ENCODE measurements at places on chromosomes 4 and X.

GRCh38 chr4:11805842-11806241, 377.1 kb upstream of the HS3ST1 start:
- no peak for DNase-seq

DNA sequence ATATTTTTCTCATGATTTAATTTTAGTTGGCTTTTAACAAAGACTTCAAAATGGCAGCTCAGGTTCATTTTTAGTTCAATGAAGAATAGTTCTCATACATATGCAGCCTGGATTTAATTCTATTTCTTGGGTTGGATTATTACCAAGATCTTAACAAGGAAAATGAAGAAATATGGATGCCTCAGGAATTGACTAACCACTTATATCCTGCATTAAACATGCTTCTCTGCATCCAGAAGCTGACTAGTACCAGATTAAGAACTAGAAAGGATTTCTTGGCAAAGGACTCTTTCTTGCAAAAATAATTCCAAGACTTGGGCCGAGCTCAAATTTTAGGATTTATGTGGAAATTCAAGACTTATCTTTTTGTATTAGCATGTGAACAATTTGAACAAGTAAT, 5.6 kb upstream of the KLHL2 start:
- no peak for DNase-seq

DNA sequence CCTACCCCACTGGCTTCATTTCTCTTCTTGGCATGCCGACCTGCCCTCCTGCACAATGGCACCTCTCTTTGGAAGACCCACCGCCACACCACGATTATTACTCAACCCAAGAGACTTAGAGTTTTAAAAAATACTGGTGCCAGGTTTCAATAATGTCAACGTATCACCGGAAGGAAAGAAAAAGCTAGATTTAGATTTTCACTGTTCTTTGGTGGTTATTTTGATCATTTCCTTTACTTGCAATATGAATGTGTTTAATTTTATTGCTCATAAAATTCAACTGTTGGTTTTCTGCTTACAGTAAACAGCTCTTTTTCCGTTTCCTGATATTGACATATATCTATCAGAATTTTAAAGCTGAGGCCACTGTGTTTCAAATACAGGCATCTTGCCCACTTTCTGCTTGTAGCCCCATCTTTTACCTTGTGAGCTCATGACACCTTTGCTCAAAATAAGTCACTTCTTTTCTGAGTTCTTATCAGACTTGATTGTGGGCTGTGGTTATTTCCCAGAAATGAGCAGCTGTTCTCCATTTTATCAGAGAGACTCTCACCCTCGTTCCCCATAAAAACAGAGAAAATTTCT, 439.1 kb downstream of the INPP4B start:
- no peak for DNase-seq

- DNase-seq: no peak
Observed at GRCh38 chr4:82293304-82293703, 80.5 kb downstream of the HNRNPD start.

- DNase-seq: no peak
Observed at GRCh38 chrX:68186552-68187262, 246.6 kb downstream of the OPHN1 start.

- DNase-seq: peak; percentile 89
Observed at GRCh38 chr4:86594559-86595425, 677 bp downstream of the PTPN13 start.

GRCh38 chrX:54921427-54922021, 900 bp downstream of the TRO start:
- peak; percentile 56 for DNase-seq

DNA sequence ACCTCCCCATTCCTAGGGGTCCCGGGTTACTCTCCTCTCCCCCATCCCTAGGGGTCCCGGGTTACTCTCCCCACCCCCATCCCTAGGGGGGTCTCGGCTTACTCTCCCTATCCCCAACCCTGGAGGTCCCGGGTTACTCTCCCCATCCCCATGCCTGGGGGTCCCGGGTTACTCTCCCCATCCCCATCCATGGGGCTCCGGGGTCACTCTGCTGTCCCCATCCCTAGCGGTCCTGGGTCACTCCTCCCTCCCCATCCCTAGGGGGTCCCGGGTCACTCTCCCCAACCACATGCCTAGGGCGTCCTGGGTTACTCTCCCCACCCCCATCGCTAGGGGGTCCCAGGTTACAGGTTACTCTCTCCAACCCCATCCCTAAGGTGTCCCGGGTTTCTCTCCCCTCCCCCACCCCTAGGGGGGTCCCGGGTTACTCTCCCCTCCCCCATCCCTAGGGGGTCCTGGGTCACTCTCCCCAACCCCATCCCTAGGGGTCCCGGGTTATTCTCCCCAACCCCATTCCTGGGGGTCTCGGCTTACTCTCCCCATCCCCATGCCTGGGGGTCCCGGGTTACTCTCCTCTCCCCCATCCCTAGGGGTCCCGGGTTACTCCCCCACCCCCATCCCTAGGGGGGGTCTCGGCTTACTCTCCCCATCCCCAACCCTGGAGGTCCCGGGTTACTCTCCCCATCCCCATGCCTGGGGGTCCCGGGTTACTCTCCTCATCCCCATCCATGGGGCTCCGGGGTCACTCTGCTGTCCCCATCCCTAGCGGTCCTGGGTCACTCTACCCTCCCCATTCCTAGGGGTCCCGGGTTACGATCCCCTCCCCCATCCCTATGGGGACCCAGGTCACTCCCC, 821 bp downstream of the ASMTL start:
- DNase-seq: no peak

GRCh38 chrX:100880368-100880767, 6.2 kb upstream of the NOX1 start:
- DNase-seq: no peak

GRCh38 chr4:158580064-158580463, 58.4 kb downstream of the RXFP1 start:
- no peak for DNase-seq

DNA sequence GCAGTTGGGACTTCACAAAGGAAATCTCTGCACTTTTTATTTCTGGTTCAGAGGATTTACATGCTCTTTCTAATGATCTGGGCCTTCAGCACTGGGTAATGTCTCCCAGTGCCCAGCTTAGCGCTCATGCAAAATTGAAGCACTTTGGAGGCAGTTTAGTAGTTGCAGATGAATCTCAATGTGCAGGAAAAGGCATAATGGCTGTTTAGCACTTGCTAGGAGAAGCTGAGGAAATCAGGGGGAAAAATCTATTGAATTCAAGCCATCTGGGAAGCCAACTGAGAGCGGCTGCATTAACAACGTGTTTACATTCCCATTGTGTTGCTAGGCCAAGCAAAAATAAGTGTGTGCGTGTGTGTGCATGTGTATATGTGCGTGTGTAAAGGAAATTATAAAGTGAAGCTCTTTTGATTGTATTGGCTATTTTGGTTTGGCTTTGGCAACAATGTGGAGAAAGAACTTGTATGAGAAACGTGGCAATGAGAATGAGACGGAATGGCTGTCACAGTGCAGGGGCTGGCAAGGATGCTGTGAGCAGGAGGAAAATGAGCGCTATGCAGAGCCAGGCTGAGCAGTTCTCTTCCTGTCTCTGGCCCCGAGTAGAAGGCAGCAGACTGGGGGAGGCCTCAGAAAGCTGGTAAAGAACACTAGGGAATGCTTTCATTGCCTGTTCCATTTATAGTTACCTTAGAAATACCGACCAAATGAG, 231.5 kb downstream of the UNC5C start:
- DNase-seq: no peak

GRCh38 chr4:152996111-152996571, 60.0 kb downstream of the FHDC1 start:
- DNase-seq: no peak

GRCh38 chr4:124019749-124020549, 623.4 kb downstream of the SPRY1 start:
- DNase-seq: no peak

- DNase-seq: no peak
Observed at GRCh38 chrX:109372291-109372690, 109.6 kb downstream of the GUCY2F start.

DNA sequence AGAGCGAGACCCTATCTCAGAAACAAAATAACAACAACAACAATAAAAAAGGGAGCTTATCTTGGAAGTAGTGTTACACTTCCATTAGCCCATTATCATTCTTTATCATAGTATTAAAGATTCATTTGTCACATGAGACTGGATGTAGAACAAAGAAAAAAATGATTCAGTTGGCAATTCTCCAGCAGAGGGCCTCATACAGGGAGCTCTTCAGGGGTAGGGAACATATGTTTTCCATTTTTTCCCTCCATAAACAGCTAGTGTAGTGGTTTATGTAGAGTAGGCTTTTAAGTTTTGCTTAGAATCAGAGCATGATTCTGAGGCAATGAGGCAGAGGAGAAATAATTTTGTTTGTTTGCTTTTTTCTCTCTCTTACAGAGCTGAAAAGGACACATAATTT, 5.8 kb downstream of the CPE start:
- no peak for DNase-seq

- no peak for DNase-seq
Observed at GRCh38 chr4:1515763-1516162, 109.5 kb upstream of the NKX1-1 start.

- no peak for DNase-seq
Observed at GRCh38 chr4:79864500-79865200, 208.4 kb downstream of the ANTXR2 start.

DNA sequence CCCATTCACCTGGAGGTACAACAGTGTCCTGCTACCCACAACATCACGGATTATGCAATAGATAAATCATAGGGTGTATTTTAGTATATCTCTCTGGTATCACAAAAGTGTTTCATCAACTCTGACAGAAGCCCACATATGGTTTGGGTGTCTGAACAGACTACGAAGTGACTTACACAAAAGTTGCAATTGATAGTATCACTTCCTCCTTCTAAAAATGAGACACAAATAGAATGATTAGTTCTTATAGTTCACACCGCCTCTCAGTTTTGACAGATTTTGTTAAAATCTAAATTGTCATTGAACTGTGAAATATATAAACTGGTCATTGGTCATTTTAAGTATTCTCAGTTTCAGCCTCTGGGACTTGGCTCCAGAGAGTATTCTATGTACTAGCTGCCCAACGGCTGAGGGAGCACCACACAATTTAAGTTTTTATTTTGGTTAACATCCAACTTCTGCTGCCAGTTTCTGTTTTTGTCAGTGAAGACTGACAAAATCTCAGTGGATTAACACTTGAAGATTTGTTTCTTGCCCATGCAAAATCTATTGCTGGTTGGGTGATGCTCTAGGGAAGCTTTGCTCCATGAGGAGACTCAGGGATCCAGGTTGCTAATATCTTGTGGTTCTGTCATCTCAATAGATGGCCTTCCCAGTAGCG, 113.8 kb upstream of the PUDP start:
- no peak for DNase-seq

GRCh38 chr4:8655411-8656184, 63.0 kb downstream of the CPZ start:
- DNase-seq: no peak

- DNase-seq: peak; percentile 41
Observed at GRCh38 chr4:122583906-122584305, 37.0 kb downstream of the IL21 start.

GRCh38 chr4:98601708-98602107, 56.7 kb downstream of the TSPAN5 start:
- peak; percentile 60 for DNase-seq

GRCh38 chrX:40022421-40022820, 75.3 kb downstream of the BCOR start:
- DNase-seq: no peak

DNA sequence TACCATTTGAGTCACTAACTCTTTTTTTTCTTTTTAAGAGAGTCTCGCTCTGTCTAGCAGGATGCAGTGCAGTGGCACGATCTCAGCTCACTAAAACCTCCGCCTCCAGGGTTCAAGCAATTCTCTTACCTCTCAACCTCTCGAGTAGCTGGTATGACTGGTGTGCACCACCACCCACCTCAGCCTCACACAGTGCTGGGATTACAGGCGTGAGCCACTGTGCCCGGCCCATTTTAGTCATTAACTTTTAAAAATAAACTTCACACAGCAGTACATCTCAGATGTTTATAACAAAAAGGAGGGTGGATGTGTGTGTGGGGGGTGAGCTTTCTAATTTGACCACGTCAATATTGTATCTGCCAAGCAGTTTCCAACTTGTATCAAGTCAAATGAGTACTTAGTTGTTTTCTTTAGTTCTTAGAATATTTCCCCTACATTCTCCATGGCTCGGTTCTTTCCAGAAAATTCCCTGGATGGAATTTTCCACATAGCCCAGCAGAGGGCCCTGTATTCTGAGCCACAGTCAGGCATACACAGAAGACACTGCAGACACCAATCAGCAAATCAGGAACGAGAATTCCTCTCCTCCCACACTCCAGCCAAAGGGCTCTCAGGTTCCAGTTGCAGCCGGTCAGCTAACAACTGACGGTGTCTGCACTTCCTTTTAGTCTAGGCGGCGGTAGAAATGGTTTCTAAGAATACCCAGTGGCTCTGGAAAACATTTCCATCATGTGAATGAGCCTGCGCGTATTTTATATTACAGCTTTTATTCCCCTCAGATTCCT, 20.1 kb upstream of the ARAF start:
- DNase-seq: peak; percentile 90

- DNase-seq: no peak
Observed at GRCh38 chr4:122500852-122501501, 44.5 kb upstream of the IL2 start.

GRCh38 chr4:182897601-182898478, 19.3 kb downstream of the DCTD start:
- no peak for DNase-seq

DNA sequence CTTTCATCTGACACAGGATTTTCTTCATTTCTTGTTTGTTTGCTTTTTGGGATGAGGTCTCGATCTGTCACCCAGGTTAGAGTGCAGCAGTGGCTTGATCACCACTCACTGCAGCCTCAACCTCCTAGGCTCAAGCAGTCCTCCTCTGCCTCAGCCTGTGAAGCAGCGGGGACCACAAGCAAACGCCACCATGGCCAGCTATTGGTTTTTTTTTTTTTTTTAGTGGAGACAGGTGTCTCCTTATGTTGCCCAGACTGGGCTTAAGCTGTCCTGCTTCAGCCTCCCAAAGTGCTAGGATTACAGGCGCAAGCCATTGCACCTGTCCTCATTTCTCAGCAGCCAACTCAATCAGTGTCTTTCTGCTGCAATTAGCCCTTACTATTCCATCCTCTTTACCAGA, 10.3 kb downstream of the SPRY1 start:
- no peak for DNase-seq

- DNase-seq: no peak
Observed at GRCh38 chrX:86436116-86436515, 287.9 kb downstream of the DACH2 start.

GRCh38 chrX:107205770-107206696, at the start of the genes DNAAF6 and NUP62CL:
Gene DNAAF6, plus strand, starts transcription at chrX:107206611. Its CDS starts 6,265 bp downstream, at chrX:107212876.
Gene NUP62CL, minus strand, starts transcription at chrX:107206433. Its CDS starts 31,287 bp downstream, at chrX:107175146.
- no peak for DNase-seq

DNA sequence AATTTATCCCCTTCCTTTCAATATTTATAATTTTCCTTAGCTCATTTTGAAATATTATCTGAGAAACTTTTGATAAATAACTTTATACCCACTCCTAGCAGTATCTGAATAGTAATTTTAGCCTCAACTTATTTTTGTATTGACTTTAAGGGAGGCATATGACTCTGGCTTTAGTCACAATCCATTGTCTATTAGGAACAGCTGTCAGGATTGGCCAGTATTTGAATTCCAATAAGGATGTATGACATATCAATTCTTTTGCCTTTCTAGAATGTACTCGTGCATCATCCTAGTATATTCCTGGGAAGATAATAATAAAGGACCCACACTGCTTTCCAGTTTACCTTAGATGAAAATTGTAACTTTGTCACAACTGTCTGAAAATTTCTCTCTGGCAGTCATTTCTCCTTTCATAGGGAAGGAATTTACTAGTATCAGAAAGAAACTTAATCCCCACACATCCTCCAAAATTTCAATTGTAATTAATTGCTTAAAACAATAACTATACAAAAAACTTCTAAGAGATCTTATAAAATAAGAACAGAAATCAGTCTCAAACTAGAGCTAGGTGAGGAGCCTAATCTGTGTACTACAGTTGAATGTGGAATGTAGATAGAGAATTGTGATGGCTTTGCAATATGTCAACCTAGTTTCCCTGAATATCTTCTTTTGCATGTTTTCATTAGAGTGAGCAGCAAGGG, 121.0 kb upstream of the EPHA5 start:
- no peak for DNase-seq
